ENCODE measurements at places on chromosomes 13 and 19.

DNA sequence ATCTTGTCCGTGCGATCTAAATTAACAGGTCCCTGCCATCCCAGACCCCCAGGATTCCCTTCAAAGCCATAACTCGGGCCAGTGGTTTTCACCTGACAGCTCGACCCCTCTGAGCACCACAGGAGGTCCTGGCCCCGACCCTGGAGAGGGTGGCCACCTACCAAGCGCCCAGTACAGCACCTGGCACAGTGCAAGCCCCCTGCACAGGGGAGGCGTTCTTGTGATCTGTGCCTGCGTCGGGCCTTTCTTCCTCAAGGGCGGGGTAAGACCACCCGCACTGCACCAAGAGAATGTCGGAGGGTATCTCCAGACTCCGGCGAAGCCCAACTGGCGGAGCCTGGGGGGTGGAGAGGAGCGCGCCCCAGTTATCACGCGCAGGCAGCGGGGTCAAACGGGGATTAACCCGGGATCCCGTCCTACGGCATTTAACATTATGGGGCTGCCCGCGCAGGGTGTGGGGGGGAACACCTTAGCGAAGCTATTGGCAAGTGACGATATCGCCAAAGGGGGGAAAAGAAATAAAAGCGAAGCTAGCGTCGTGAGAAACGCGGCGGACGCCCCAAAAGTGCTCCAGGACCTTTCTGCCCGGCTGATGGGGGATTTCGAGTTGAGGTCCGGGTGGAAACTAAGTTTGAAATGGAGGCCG, 1.3 kb upstream of the HNRNPL start:
- no peak for DNase-seq

- no peak for DNase-seq
Measured at GRCh38 chr19:5369962-5370367, 29.4 kb upstream of the PTPRS start.

DNA sequence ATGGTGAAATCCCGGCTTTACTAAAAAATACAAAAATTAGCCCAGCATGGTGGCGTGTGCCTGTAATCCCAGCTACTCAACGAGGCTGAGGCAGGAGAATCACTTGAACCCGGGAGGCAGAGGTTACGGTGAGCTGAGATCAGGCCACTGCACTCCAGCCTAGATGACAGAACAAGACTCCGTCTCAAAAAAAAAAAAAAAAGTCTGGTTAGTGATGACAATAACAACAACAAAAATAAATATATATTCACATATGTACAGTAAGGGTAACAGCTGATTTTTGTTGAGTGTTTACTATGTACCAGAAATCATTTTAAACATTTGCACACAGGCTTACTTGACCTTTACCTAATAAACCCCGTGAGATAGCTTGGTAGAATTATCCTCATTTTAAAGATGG, 23.0 kb downstream of the RRAS start:
- DNase-seq, result no peak

DNA sequence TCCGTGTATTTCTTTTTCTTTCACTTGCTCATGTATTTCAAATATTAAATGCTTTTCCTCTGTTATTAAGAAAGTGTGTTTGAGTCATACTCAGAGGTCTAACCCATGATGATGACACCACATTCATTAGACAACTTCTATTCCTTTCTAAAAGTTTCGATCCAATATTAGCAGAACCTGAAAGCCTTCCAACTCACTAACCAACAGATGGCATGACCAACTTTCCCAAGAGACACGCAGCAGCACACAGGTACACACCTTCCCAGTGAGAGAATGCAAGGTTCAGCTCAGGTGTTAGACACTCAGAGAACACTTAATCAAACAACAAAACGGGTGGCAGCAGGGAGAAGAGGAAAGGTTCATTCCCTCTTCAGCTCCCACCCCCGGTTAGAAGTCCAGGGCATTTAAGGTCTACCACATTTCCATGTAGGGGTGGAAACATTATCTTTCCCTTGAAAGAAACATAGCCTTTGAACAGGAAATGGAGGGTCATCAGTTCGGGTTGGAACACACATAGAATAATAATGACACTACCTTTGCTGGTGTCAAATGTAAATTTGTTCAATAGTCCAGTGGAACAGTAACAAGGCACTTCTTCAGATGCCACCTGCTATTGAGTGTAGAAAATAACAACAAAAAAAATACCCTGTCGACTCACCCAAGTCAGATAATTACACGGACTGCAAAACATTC, 404.2 kb downstream of the COG6 start:
- no peak for DNase-seq

DNA sequence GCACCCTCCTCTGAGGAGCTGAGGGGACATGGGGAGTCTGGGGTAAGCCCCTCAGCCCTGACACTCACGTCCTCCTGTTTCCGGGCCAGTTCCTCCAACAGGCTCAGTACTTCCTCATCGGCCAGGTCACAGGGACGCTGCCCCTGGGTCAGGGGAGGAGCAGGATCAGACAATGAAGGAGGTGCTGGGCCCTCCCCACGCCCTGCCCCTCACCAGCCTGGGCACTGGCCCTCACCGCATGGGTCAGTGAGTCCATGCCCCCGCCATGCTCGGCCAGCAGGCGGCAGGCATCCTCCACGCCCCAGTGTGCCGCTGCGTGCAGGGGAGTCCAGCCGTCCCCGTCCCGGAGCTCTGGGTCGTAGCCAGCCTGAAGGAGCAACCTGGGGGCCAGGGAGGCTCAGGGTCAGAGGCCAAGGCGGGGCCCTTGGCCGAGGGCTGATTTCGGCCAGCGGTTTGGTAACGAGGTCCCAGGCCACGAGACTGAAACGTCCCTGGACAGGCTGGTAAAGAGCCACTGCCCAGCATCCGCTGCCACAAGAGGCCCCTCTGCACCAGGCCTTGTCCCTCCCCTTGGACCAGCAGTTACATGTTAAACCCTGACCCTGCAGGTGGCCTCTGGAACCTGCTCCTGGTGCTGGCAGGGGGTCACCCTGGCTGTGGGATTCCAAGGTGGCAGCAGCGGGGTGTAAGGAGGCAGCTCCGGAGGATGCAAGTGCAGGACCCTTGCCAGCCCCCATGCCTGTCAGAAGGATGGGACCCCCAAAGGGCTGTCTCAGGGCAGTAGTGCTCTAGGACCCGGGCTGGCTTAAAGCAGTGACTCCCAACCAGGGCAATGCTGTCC, 18.5 kb downstream of the PPP1R12C start:
- DNase-seq, result no peak

DNA sequence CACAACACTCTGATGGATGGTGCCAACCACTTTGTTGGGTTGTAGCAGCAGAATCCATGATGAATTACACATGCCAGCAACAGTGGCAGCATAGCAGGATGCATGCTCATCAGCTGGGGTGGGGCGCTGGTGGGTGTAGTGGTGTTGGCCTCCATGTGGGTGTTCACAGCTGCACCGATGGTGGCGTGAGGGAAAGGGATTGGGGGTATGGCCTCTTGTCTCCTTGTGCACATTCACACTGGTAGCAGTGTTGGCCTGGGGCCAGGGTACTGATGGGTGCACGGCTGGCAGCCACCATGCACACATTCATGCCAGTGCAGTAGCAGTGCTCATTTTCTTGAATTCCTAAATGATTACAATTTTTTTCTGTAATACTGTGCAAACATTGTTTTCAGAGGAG, 2748.8 kb upstream of the PCDH20 start:
- no peak for DNase-seq

DNA sequence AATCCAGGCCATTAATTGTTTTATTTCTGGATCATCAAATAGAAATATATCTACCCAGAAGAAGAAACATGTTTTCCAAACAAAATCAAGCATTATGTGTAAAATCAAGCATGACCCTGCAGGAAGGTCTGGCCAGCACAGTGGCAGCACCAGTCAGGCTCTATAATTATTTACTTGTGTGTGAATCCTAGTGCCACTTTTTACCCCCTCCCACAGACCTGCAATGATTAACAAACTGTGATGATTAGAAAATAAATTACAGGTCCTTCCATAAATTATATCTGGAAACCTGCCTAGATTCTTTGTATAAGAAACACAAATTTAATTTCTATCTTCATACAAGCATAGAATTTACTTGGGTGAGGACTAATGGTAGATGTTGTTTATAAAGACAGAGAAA, 186.1 kb downstream of the GPC6 start:
- DNase-seq, result no peak

DNA sequence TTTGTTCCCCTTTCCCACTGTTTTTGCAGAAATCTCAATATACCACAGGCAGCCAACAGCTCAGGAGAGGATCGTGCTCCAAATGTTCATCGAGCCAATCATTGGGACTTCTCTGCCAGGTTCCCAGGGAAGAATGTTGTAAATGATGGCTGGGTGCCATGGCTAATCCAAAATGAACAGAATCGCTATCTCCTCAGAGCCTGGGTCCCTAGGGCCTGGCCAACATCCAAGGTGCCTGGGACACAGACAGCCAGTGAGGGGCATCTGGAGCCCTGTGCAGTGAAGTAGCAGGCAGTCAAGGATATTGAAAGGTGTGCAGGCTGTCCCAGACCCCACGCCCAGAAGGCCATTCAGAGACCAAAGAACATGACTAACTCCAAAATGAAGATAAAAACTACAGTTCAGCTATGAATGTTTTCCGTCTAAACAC, 37.8 kb downstream of the BRD4 start:
- DNase-seq, result no peak

Data from SIG-M5 (cell line).